ENCODE measurements at places on chromosomes 7 and 10.

DNA sequence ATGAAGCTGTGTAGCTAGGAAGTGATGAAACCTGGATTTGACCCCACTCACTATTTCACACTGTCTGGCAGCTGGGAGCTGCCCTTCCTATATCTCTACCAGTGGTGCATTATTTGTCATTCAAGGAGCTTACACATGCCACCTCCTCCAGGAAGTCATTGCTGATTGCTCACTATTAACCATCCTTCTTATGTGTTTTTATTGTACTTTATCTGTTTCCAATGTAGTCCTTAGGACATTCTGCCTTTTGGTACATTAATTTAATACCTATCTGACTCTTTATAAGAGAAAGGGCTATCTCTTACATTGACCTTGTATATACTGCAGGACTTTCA is 31.0 kb downstream of the HHEX start:
- H3K4me1 ChIP-seq, result no peaks in the 10 kb centered on the region
- no peaks in the 10 kb centered on the region for H3K36me3 ChIP-seq
- H3K4me3 ChIP-seq, result no peak overlapping the region
- DNase-seq, result no peak
- no peak overlapping the region for H3K27ac ChIP-seq

DNA sequence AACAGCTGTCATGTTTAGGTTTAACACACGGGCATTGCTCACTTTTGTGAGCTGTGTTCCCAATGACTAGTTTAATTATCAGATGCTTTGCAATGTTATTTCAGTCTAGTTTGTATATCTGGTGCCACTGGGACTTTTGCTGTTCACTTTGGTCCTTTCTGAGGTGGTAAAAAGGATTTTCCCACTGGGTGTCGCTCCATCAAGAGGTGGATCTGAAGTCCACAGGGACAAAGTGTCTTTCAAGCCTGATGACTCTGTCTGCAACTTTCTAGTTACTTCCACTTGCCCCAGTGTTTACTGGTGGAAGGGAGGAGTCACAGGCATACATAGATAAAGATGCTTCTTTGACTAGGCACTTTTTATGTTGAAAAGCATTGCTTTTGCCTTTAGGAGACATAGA is 242.2 kb downstream of the HGF start:
- H3K27me3 ChIP-seq, result no peaks in the 10 kb centered on the region
- no peaks in the 10 kb centered on the region for H3K4me1 ChIP-seq
- H3K36me3 ChIP-seq, result no peaks in the 10 kb centered on the region
- no peak overlapping the region for H3K4me3 ChIP-seq
- no peak overlapping the region for H3K27ac ChIP-seq

GRCh38 chr10:77834943-77835668 is 91.4 kb downstream of the DLG5 start:
- peaks cover 41% of the 10 kb centered on the region for H3K36me3 ChIP-seq
- no peak overlapping the region for H3K4me3 ChIP-seq

GRCh38 chr10:856416-857157 is 74.9 kb downstream of the LARP4B start:
- peaks cover 3% of the 10 kb centered on the region for H3K4me1 ChIP-seq
- no peak overlapping the region for H3K27ac ChIP-seq
- no peak for DNase-seq

DNA sequence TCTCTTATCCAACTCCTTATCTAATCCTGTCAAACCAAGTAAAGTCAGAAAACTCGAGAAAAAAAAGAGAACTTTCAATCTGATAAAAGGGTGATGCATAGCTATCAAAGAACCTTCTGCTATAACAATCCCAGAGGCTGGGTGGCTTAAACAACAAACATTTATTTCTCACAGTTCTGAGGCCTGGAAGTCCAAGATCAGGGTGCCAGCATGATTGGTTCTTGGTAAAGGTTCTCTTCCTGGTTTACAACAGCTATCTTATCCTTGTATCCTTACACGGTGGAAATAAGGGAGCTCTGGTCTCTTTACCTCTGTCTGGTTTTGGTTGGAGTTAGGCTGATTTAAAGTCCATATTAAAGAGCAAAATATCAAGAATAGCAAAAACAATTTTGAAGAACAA is 131.9 kb downstream of the PHTF2 start:
- H3K36me3 ChIP-seq, result no peaks in the 10 kb centered on the region
- no peak overlapping the region for H3K27ac ChIP-seq
- no peak for DNase-seq
- H3K4me1 ChIP-seq, result no peaks in the 10 kb centered on the region
- no peaks in the 10 kb centered on the region for H3K27me3 ChIP-seq

DNA sequence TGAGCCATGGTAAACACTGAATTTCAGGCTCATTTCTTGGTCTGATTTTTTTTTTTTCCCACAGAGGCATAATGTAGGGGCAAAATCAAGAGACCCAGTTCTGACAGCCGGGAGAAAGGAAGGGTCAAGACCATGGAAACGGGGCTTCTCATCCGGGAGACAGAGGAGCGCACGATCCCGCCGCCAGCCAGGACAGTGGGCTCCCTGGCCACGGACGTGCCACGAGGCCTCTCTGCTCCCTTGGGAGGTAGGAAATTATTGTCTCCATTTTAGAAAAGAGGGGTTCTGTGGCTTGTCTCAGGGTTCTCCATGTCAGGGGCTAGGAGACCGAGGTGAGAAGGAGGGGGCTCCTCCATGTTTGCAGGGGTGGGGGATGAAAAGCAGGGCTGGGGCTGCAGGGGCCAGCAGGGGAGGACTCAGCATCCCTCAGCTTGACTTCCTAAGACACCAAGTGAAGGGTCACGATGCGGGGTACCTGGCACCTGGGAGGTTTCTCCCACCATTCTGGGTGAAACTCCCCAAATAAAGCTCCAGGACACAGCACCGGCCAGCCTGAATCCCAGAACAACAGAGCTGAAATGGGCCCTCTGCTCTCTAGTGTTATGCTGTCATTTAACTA is 37.6 kb downstream of the PPIF start:
- H3K27me3 ChIP-seq, result no peaks in the 10 kb centered on the region
- peaks cover 56% of the 10 kb centered on the region for H3K36me3 ChIP-seq

GRCh38 chr10:6269953-6270867 is 67.5 kb downstream of the PFKFB3 start:
- peaks cover 5% of the 10 kb centered on the region for H3K4me1 ChIP-seq
- no peak overlapping the region for H3K4me3 ChIP-seq
- no peak overlapping the region for H3K27ac ChIP-seq
- no peaks in the 10 kb centered on the region for H3K36me3 ChIP-seq
- H3K27me3 ChIP-seq, result no peaks in the 10 kb centered on the region
- no peak for DNase-seq

- DNase-seq, result no peak
- peaks cover 39% of the 10 kb centered on the region for H3K27me3 ChIP-seq
- no peaks in the 10 kb centered on the region for H3K36me3 ChIP-seq
- H3K27ac ChIP-seq, result no peak overlapping the region
- H3K4me1 ChIP-seq, result peaks cover 21% of the 10 kb centered on the region
Measured at GRCh38 chr10:100710151-100710871, 35.1 kb upstream of the PAX2 start.

DNA sequence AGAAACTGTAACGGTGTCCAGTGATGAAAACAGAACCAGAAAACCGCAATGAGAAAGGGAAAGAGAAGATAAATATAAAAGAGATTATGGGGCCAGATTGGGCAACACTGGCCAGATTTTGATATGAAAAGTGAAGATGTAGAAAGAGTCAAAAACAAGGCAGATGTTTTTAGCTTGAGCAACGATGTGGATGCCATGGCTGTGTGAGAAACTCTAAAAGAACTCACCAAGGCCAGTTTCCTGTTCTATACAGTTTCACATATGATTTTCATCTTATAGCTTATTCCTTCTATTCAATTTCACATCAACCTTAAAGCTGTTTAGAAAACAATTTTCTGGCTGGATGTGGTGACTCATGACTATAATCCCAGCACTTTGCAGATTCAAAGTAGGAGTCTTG is 36.3 kb downstream of the CSTF2T start:
- H3K4me1 ChIP-seq, result peaks cover 9% of the 10 kb centered on the region
- no peaks in the 10 kb centered on the region for H3K27me3 ChIP-seq
- H3K36me3 ChIP-seq, result no peaks in the 10 kb centered on the region
- H3K27ac ChIP-seq, result no peak overlapping the region
- no peak overlapping the region for H3K4me3 ChIP-seq

GRCh38 chr7:27173511-27173955 is 587 bp downstream of the HOXA10 start:
- no peak overlapping the region for H3K27ac ChIP-seq
- H3K27me3 ChIP-seq, result peaks cover 100% of the 10 kb centered on the region

- DNase-seq, result no peak
- no peak overlapping the region for H3K27ac ChIP-seq
- H3K4me3 ChIP-seq, result no peak overlapping the region
- H3K4me1 ChIP-seq, result peaks cover 3% of the 10 kb centered on the region
- no peaks in the 10 kb centered on the region for H3K27me3 ChIP-seq
- H3K36me3 ChIP-seq, result no peaks in the 10 kb centered on the region
Measured at GRCh38 chr7:151429560-151430331, 10.2 kb downstream of the CRYGN start.

GRCh38 chr10:3811291-3811870 is 26.4 kb upstream of the KLF6 start:
- peak overlapping the region; percentile 9 for H3K4me3 ChIP-seq
- H3K4me1 ChIP-seq, result peaks cover 59% of the 10 kb centered on the region
- H3K36me3 ChIP-seq, result no peaks in the 10 kb centered on the region
- peak overlapping the region; percentile 78 for H3K27ac ChIP-seq
- DNase-seq, result peak; percentile 91

DNA sequence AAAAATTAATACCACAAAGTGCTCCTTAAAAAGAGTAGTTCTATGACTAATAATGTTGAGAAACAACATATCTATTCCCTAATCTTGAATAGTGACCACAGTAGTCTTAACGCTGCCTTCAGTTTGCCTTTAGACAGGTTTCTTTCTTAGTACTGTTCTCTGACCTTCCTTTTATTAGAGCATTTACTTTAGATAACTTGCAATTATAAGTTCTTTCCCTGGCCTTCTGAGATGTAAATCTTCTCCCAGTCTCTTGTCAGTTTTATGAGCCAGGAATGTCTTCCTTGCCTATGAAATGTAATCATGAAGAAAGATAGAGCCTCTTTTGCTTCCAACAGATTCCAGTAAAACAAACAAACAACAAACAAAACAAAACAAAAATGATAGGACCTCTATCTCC is 1119.8 kb upstream of the LRRTM3 start:
- H3K4me1 ChIP-seq, result no peaks in the 10 kb centered on the region
- no peak overlapping the region for H3K27ac ChIP-seq
- no peaks in the 10 kb centered on the region for H3K36me3 ChIP-seq
- H3K27me3 ChIP-seq, result no peaks in the 10 kb centered on the region

- no peak overlapping the region for H3K27ac ChIP-seq
- peaks cover 39% of the 10 kb centered on the region for H3K4me1 ChIP-seq
- peaks cover 20% of the 10 kb centered on the region for H3K36me3 ChIP-seq
- H3K27me3 ChIP-seq, result no peaks in the 10 kb centered on the region
Measured at GRCh38 chr10:110306452-110306768, 1.7 kb upstream of the SMNDC1 start.

GRCh38 chr10:24716295-24716694 is 7.4 kb downstream of the ARHGAP21 start:
- peaks cover 85% of the 10 kb centered on the region for H3K4me1 ChIP-seq
- H3K27me3 ChIP-seq, result no peaks in the 10 kb centered on the region
- no peak overlapping the region for H3K27ac ChIP-seq
- H3K36me3 ChIP-seq, result no peaks in the 10 kb centered on the region
- no peak overlapping the region for H3K4me3 ChIP-seq

GRCh38 chr10:124744102-124745050 is at the start of gene FAM53B:
Gene FAM53B, minus strand, starts transcription at chr10:124744378. Its CDS starts 37,665 bp downstream, at chr10:124706713.
- peaks cover 4% of the 10 kb centered on the region for H3K36me3 ChIP-seq
- no peaks in the 10 kb centered on the region for H3K27me3 ChIP-seq
- peaks cover 55% of the 10 kb centered on the region for H3K4me1 ChIP-seq
- H3K4me3 ChIP-seq, result peak within 1 kb of the TSS; percentile 72
- peak within 1 kb of the TSS; percentile 89 for H3K27ac ChIP-seq

DNA sequence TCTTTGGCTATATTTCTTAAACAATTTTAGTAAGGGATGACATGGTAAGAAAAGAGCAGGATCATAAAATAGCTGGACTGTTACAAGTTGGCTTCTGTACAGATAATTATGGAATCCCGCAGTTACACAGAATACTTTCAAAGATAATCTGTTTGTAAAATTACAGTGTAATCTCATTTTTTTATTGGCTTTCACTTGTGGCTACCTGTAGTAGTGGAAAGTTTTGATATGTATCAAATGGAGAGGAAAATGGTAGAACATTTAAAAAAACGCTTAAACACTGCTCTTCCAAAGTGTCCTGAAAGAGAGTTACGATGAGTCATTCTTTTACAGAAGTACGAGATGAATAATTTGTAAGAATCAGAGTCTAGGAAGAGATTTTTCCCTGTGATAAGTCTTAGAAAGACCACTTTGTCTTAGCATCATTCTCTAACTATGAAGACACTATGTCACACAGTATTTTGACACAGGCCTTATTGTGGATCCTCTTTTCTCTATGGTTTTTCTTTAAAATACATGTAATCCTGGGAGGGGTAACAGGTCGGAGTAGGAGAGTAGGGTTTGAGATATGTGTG is 215.0 kb upstream of the DKK1 start:
- DNase-seq, result no peak
- no peaks in the 10 kb centered on the region for H3K36me3 ChIP-seq
- H3K4me1 ChIP-seq, result peaks cover 11% of the 10 kb centered on the region

- no peaks in the 10 kb centered on the region for H3K27me3 ChIP-seq
- no peak overlapping the region for H3K4me3 ChIP-seq
- H3K36me3 ChIP-seq, result no peaks in the 10 kb centered on the region
- no peak for DNase-seq
- H3K27ac ChIP-seq, result peak overlapping the region; percentile 16
Measured at GRCh38 chr10:59864141-59864962, 42.0 kb downstream of the CCDC6 start.

DNA sequence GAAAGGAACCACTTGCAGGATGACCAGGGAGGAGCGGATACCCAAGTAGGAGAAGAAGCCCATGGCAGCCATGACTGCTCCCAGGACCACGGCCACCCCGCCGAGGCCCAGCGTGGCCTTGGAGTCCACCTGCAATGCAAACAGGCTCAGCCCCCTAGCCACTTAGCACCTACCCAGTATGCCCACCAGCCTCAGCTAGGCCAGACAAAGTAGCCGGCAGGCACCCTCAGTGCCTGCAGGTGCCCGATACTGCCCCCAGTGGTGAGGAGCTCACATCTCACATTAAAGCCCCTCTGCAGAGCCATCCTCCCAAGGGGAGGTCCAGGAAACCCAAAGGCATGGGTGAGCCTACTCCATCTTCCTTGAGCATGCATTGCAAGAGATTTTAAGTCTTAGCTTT is 6.6 kb downstream of the NPC1L1 start:
- no peaks in the 10 kb centered on the region for H3K4me1 ChIP-seq
- no peak overlapping the region for H3K4me3 ChIP-seq
- no peaks in the 10 kb centered on the region for H3K27me3 ChIP-seq
- no peak overlapping the region for H3K27ac ChIP-seq
- no peaks in the 10 kb centered on the region for H3K36me3 ChIP-seq

- H3K27ac ChIP-seq, result no peak overlapping the region
- no peak for DNase-seq
- H3K27me3 ChIP-seq, result no peaks in the 10 kb centered on the region
- H3K4me1 ChIP-seq, result peaks cover 9% of the 10 kb centered on the region
- H3K4me3 ChIP-seq, result no peak overlapping the region
Measured at GRCh38 chr10:35041502-35041879, 48.6 kb downstream of the CUL2 start.

- H3K36me3 ChIP-seq, result no peaks in the 10 kb centered on the region
- no peak overlapping the region for H3K4me3 ChIP-seq
- DNase-seq, result no peak
Measured at GRCh38 chr7:24477398-24478136, 95.7 kb upstream of the PALS2 start.
